ENCODE measurements at places on chromosomes 5 and 9. TPM values are rescaled to one million over a fixed set of nuclear protein-coding genes. Genes with fewer than 3 reads are reported as not detected.

The TEK gene
- polyA plus RNA-seq = 5.2 TPM

The ALDH1A1 gene
- 433 TPM for polyA plus RNA-seq

The PCDHGA8 gene
- 0.02 TPM for polyA plus RNA-seq

The CD72 gene
- 2.2 TPM for polyA plus RNA-seq

The PCDHA9 gene
- polyA plus RNA-seq = not detected

DNA sequence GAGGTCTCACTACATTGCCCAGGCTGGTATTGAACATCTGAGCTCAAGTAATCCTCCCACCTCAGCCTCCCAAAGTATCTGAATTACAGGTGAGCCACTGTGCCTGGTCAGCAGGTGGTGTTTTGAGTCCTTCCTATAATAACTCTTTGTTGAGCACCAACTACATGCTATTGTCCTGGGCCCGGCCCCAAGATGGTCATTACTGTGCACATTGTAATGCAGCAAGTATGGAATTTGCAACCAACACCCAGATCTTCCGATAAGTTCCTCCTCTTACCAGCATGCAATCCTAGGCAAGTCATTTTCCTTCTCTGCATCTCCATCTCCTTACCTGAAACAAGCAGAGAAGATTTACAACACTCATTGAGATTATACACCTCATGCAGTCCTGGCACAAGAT is 510.3 kb upstream of the KLF4 start:
- no peak overlapping the region for H3K27ac ChIP-seq
- H3K36me3 ChIP-seq = no peaks in the 10 kb centered on the region
- H3K4me3 ChIP-seq = no peak overlapping the region
- DNase-seq = no peak
- no peaks in the 10 kb centered on the region for H3K27me3 ChIP-seq

- H3K27ac ChIP-seq = no peak overlapping the region
- no peaks in the 10 kb centered on the region for H3K36me3 ChIP-seq
- H3K4me1 ChIP-seq = peaks cover 8% of the 10 kb centered on the region
- no peak overlapping the region for H3K4me3 ChIP-seq
- no peak for DNase-seq
- H3K27me3 ChIP-seq = no peaks in the 10 kb centered on the region
These were observed 548.4 kb downstream of the LRRC70 start for GRCh38 chr5:63127054-63127453.

- no peak for DNase-seq
- no peaks in the 10 kb centered on the region for H3K4me1 ChIP-seq
- H3K27me3 ChIP-seq = no peaks in the 10 kb centered on the region
- H3K27ac ChIP-seq = no peak overlapping the region
- H3K36me3 ChIP-seq = no peaks in the 10 kb centered on the region
- no peak overlapping the region for H3K4me3 ChIP-seq
These were observed 119.6 kb upstream of the IL12B start for GRCh38 chr5:159449925-159450324.

GRCh38 chr5:143244000-143244736 is 159.3 kb downstream of the NR3C1 start:
- no peak for DNase-seq
- H3K27me3 ChIP-seq = no peaks in the 10 kb centered on the region
- H3K27ac ChIP-seq = peak overlapping the region; percentile 26
- H3K36me3 ChIP-seq = no peaks in the 10 kb centered on the region
- H3K4me1 ChIP-seq = peaks cover 11% of the 10 kb centered on the region
- no peak overlapping the region for H3K4me3 ChIP-seq

GRCh38 chr5:104370523-104370922 is 807.9 kb upstream of the NUDT12 start:
- no peak for DNase-seq
- no peaks in the 10 kb centered on the region for H3K36me3 ChIP-seq
- H3K4me1 ChIP-seq = no peaks in the 10 kb centered on the region
- H3K4me3 ChIP-seq = no peak overlapping the region

DNA sequence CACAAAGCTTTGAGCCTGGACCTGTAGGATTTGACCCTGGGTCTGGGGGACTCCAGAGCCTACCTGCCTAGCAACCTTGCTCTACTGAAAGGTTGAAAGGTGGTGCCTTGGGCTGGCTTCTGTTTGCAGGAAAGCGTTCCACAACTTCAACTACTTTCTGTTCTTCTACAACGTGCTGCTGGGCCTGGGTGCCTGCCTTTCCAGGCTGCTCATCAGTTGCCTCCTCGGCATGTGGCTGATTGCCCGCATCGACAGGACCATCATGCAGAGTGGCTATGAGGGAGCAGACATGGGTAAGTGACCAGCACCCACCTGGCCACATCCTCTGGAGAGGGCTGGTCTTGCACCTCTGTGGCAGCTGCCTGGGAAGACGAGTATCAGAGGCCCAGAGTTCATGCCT is 13.6 kb upstream of the CCDC180 start:
- H3K4me3 ChIP-seq = no peak overlapping the region
- no peaks in the 10 kb centered on the region for H3K27me3 ChIP-seq
- H3K4me1 ChIP-seq = no peaks in the 10 kb centered on the region
- H3K36me3 ChIP-seq = peaks cover 17% of the 10 kb centered on the region
- DNase-seq = no peak

DNA sequence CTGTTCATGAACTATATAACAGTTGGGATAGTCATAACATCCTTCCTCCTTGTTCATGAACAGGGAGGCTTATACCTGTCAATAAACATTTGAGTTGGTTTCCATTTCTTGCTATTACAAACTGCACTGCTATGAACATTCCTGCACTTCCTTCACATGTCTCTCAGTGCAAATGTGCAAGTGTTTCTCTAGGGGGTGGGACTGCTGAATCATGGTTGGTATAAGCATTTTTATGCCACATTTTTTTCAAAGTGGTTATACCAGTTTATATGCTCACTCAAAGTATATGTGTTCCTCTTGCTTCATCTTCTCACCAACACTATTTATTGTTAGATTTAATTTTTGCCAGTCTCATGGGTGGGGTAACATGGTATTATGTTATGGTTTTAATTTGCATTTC is 25.8 kb upstream of the TPD52L3 start:
- H3K27me3 ChIP-seq = no peaks in the 10 kb centered on the region
- no peak for DNase-seq
- no peaks in the 10 kb centered on the region for H3K36me3 ChIP-seq
- no peak overlapping the region for H3K4me3 ChIP-seq
- no peak overlapping the region for H3K27ac ChIP-seq

GRCh38 chr9:129981180-129981907 is 61.6 kb downstream of the FNBP1 start:
- peak; percentile 38 for DNase-seq
- H3K4me1 ChIP-seq = peaks cover 6% of the 10 kb centered on the region
- peak overlapping the region; percentile 67 for H3K27ac ChIP-seq
- H3K4me3 ChIP-seq = no peak overlapping the region
- H3K27me3 ChIP-seq = no peaks in the 10 kb centered on the region

- H3K4me1 ChIP-seq = peaks cover 25% of the 10 kb centered on the region
- H3K36me3 ChIP-seq = peaks cover 14% of the 10 kb centered on the region
- H3K4me3 ChIP-seq = peak overlapping the region; percentile 12
These were observed 8.2 kb upstream of the TOR4A start for GRCh38 chr9:137269231-137269772.

GRCh38 chr9:4206718-4207117 is 93.2 kb downstream of the GLIS3 start:
- no peak overlapping the region for H3K4me3 ChIP-seq
- no peaks in the 10 kb centered on the region for H3K36me3 ChIP-seq
- DNase-seq = no peak
- H3K27ac ChIP-seq = peak overlapping the region; percentile 71
- H3K4me1 ChIP-seq = peaks cover 8% of the 10 kb centered on the region
- no peaks in the 10 kb centered on the region for H3K27me3 ChIP-seq

- no peaks in the 10 kb centered on the region for H3K27me3 ChIP-seq
- H3K27ac ChIP-seq = no peak overlapping the region
- DNase-seq = no peak
- no peak overlapping the region for H3K4me3 ChIP-seq
- H3K36me3 ChIP-seq = no peaks in the 10 kb centered on the region
- no peaks in the 10 kb centered on the region for H3K4me1 ChIP-seq
These were observed 84.0 kb upstream of the ARAP3 start for GRCh38 chr5:141765896-141766551.

DNA sequence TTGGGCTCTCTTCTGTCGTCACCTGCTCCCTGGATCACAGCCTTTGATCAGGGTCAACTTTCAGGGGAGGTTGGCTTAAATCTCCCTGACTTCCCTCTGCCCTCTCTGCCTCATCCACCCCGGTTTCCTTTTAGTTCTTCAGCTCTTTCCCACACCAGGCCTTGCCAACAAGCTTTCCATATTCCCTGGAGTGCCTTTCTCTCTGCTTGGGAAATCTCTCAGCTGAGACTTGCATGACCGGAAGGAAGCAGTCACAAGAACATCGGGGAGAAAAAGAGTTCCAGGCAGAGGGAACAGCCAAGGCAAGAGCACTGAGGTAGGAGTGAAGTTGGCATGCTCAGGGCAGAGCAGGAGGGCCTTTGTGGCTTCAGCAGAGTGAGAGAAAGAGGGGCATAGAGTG is 88.4 kb upstream of the HSPA9 start:
- no peak overlapping the region for H3K27ac ChIP-seq
- no peaks in the 10 kb centered on the region for H3K36me3 ChIP-seq
- H3K4me1 ChIP-seq = no peaks in the 10 kb centered on the region
- H3K27me3 ChIP-seq = no peaks in the 10 kb centered on the region
- no peak for DNase-seq

- peaks cover 41% of the 10 kb centered on the region for H3K4me1 ChIP-seq
- no peak for DNase-seq
- no peaks in the 10 kb centered on the region for H3K27me3 ChIP-seq
- H3K4me3 ChIP-seq = no peak overlapping the region
- peak overlapping the region; percentile 40 for H3K27ac ChIP-seq
These were observed 35.8 kb downstream of the PIK3R1 start for GRCh38 chr5:68251386-68251785.
